MM.1S (cell line): ENCODE measurements at places on chromosomes 3 and 15.
A peak's percentile ranks its signal among the peaks of the same experiment; 100 is the strongest.

DNA sequence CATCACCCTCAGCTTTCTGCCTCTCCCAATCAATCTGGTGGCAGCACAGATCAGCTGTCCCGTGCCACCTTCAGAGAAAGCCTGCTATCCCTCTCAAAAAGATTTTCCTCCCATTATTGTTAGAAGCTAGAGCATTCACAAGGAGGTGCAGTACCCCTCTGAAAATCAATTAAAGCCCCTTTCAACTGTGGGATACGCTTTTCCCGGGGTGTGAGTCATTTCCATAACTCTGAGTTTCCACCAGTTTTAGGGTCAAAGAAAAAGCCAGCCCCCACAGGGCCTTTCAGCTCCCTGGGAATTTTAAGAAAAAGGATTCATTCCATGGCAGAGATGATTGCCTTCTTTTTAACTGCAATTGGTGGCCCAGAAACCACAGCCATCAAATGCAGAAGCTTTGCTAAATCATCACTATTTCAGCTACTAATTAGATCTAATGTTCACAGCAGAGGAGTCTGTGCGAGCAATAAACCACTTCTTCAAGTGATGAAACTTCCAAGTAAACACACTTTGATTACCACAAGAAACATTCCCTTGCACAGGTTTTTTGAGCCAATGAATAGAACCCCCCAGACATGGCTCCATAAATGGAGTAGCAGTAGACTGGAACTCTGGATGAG is 270.0 kb upstream of the TPRG1 start:
- no peak for DNase-seq

DNA sequence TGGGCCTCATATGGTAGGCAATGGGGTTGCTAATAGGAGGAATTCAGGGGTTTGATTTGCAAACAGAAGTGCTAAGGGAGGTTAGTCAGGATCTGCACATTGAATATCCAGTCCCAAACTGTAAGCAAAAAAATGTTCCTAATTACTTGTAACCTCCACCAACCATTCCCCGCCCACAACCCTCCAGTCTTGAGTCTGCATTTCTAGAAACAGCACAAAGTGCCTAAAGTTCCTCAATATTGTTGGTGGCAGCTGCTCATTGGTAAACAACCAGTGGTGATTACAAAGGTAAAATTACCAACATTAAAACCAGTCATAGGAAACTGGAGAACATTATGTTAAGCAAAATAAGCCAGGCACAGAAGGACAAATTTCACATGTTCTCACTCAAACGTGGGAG is 18.9 kb downstream of the HDC start:
- DNase-seq: no peak

- DNase-seq: no peak
Measured at GRCh38 chr3:115974940-115975339, 351.6 kb downstream of the GAP43 start.

DNA sequence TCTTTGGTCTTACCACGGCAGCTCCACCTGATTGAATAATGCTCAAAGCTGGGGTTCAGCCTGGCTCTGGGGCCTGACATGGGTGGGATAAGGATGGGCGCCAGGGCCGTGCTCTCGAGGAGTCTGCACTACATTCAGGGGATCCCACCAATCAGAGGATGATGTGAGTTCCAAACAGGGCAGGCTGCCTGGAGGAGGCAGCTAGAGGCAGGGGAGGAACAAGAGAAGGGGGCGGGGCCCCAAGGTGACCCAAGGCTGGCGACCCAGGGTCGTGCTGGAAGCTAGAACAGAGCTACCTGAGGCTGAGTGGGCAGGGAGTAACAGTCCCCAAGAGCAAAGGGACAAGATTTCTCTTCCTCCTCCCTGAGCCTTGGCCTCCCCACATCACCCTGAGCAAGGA is 56.1 kb downstream of the PCSK6 start:
- DNase-seq: no peak

DNA sequence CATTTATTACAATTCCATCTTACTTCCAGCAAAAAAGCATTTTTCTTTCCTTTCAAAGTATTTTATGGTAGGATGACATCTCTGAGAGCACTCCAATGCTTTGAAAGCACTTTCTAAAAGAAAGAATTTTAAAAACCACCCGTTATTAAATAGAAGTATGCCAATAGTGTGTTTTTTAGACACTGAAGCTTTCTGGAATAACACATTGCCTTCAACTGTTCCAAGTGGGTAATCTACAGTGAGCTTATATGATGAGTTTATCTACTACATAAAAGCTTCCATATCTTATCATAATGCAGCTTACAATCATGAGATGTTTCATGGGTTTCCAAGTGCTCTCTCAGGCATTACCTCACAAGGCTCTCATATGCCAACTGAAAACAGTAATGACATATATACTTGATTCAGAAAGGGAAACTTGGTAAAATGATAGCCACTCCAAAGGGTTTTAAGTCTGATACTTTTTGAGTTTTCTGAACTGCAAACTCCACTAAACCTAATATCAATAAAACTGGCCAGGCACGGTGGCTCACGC is 14.1 kb downstream of the CMTM6 start:
- DNase-seq: no peak

GRCh38 chr3:146160321-146160963 is 542 bp downstream of the PLOD2 start:
- peak; percentile 78 for DNase-seq

DNA sequence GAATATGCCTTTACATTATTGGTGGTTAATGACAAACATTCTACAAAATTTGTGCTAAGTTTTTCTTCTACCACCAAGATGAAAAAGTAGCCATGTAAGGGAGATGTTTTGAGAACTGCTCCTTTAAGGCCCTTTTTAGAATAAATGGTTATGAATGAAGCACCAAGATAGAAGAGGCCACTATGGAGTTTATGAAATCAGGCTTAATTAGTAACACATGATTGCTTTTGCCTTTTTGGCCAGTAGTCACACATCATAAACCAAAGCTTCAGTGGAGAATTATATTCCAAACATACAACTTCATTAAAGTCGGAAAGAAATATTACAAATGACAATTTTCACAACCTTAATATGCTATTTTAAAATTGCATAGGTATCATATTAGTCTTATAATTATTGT is 331.7 kb downstream of the RBMS3 start:
- no peak for DNase-seq
